Transverse colon (tissue), 4 donors: ENCODE measurements at places on chromosomes 4 and X. TPM values are rescaled to one million over a fixed set of nuclear protein-coding genes. Genes with fewer than 3 reads are reported as not detected.

GRCh38 chrX:129723511-129723910 is 15.3 kb upstream of the XPNPEP2 start:
- DNase-seq: no peak

The KLB gene
- total RNA-seq: 2.5 TPM

- DNase-seq: no peak
Observed at GRCh38 chrX:116342903-116343302, 93.5 kb upstream of the SLC6A14 start.

DNA sequence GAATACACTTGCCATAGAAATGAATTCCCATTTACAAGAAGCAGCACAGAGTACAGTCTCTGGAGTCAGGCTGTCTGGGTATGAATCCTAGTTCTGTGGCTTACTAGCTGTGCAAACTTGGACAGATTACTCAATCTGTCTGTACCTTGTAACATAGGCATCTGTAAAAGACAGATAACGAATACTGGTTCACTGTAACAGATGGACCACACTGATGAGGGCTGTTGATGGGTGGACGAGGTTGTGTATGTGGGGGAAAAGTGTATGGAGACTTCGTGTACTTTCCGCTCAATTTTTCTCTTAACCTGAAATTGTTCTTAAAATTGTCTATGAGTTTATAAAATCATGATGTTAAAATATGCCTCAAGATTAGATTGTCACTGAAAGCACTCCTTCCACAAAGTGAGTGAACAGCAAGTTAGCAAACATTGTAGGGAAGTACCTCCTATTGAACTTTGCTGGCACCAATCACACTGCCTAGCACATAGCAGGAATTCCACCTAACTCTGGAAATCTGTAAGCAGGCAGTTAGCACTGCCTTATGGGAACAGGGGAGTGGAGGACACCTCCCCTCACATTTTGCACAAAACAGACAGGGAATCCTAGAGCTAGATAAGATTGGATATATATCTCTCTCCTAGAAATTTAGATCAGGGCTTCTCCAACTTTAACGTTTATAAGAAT is 6.5 kb upstream of the EXOSC9 start:
- DNase-seq: no peak

DNA sequence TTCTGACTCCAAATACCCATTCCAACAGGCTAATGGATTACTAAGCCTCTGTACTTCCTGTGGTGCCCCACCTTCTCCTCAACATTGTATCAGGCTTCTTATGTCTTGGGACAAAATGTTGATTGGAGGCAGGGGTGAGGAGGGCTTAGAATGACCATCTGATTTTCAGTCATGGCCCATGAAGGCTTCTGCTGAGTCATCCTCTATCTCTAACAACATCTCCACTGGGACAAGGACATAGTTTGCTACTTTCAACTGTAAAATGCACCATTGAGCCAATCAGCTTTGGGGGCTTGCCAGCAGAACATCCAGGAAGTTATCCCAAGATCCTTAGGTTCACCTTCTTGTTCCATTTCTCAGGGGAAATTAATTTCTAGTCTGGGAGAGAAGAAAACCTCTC is 29.5 kb downstream of the MAGEB17 start:
- no peak for DNase-seq

- no peak for DNase-seq
Observed at GRCh38 chr4:166335256-166335938, 462.4 kb downstream of the TLL1 start.

The GAGE12F gene
- total RNA-seq: not detected

DNA sequence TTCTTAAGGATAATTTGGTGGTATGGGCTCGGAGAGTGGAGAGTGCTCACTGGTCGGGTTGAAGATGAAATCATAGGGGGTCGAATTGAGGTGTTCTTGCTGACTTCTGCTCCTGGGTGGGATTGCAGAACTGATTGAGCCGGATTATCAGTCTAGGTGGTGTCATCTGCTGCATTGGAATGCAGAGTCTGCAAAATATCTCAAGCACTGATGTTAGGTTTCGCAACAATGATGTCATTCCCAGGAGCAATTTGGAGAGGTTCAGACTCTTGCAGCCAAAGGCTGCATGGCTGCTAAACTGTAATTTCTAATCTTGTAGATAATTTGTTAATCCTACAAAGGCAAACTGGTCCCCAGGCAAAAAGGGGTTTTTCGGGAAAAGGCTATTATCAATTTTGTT is 67.7 kb downstream of the RHOH start:
- DNase-seq: no peak

GRCh38 chrX:154751203-154751668 is 359 bp upstream of the GAB3 start:
- no peak for DNase-seq

DNA sequence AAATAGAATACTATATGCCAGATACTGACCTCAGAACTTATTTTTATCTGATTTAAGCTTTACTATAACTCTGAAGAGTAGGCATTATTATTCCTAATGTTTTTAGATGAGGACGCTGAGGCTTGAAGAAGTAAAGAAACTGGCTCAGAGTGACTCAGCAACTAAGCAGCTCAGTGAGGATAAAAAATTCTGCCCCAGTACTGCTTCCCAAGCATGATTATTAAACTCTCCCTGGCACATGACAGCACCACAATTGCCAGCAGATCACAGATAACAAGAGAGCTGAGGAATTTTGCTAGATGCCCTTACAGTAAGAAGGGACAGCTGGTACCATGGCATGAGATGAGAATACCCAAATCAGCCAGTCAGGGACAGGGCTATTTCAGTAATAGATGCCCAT is 219.4 kb downstream of the NKX6-1 start:
- no peak for DNase-seq

DNA sequence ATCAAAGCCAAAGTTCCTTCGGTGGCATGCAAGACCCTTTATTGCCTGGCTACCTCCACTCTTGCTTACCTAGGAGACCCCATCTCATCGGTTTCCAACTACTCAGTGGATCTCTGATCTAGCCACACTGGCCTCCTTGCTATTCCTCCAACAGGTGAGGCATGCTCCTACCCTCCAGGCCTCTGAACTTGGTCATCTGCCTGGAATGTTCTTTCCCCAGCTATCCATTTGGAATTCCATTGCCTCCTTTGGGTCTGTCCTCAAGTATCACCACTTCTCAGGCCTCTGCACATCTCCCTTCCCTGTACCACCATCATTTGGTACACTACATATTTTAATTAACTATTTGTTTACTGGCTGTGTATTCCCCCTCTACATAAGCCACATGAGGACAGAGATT is 11.2 kb downstream of the LGI2 start:
- DNase-seq: no peak

- DNase-seq: no peak
Observed at GRCh38 chr4:177446586-177446985, 4.3 kb upstream of the AGA start.

The PPP4R3C gene
- total RNA-seq: not detected

DNA sequence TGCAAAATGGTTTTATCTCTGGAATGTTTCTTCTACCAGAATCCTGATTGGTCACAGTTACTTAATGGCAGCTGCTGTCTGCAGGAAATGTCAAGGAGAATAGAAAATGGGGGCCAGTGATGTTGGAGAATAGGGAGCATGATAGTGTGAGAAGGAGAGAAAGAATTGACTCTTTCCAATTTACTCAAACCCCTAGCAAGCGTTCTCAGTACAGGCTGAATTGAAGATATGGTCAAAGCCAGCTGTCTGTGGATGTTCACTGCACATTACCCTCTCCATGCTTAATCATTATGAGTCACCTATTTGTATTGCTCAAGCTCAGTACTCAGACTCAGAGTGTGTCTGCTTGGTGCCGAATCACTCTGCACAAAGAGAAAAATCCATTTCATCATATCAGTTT is 57.8 kb upstream of the FAM47B start:
- no peak for DNase-seq

The PRPS1 gene
- 8.9 TPM for total RNA-seq

DNA sequence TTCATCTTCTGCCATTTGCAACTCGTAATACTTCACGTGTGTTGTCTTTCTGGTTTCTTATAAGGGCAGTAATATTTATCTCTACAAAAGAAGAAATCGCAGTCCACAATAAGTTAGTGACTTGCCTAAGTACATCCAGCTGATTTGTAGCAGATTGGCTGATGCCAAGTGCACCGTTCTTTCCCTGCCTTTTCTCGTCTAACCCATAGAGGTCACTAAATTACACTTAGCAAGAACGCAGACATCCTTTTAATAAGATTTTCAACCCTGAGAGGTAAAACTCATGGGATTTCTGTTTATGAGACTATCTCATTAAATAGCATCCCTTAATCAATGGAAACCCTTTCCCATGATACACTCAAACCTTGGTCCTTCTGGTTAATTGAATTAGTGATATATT is 408.6 kb upstream of the ACTRT1 start:
- DNase-seq: no peak

The CFI gene
- not detected for total RNA-seq
